ENCODE measurements at places on chromosomes 1 and 21.

GRCh38 chr1:178330848-178331497 is 165.8 kb downstream of the CLEC20A start:
- no peak for DNase-seq

- no peak for DNase-seq
Observed at GRCh38 chr1:59173721-59174120, 123.2 kb upstream of the FGGY start.

- no peak for DNase-seq
Observed at GRCh38 chr1:163610486-163610885, 288.7 kb downstream of the NUF2 start.

DNA sequence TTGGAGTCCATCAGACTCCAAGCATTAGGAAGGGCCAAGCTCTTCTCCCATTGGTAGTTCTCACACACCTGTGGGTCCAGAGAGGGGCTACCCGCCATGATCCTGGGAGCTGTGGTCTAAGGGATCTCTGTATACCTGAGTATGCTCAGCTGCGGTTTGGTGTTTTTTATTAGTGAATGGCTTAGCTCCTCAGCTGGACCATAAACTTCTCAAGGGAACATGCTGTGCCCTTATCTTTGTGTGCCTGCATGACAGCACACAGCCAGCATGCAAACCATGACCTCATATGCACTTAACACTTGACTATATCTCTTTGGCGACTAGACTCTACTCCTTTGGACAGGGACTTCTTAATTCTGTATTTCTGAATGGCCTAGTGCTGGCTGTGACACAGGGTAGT is 94.5 kb downstream of the CD58 start:
- DNase-seq: no peak

- no peak for DNase-seq
Observed at GRCh38 chr1:116133696-116134475, 22.7 kb downstream of the MAB21L3 start.

DNA sequence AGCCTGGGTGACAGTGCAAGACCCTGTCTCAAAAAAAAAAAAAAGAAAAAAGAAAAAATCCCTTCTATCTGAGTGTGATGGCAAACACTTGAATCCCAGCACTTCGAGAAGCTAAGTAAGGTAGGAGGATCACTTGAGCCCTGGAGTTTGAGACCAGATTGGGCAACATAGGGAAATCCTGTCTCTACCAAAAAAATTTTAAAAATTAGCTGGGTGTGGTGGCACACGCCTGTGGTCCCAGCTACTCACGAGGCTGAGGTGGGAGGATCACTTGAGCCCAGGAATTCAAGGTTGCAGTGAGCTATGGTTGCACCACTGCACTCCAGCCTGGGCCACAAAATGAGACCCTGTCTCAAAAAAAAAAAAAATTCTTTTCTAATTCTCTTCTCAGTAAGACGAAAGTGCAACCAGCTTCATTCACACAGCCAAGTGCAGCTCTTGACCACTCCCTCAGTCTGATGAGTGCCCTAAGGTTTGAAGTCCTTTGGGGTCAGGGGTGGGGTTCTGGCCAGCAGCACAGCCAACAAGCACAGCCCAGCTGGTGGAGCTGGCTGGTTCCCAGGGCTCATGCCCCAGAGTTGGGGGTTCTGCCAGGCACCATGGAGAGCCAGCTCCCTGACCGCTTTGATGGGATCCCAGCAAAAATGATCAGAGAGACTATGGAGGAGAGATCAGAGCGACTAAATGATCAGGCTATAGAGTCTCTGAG is 8.0 kb downstream of the SLC2A5 start:
- no peak for DNase-seq

- no peak for DNase-seq
Observed at GRCh38 chr1:9211291-9211811, 23.2 kb upstream of the H6PD start.

GRCh38 chr1:73576083-73576482 is 621.9 kb downstream of the LRRIQ3 start:
- no peak for DNase-seq

DNA sequence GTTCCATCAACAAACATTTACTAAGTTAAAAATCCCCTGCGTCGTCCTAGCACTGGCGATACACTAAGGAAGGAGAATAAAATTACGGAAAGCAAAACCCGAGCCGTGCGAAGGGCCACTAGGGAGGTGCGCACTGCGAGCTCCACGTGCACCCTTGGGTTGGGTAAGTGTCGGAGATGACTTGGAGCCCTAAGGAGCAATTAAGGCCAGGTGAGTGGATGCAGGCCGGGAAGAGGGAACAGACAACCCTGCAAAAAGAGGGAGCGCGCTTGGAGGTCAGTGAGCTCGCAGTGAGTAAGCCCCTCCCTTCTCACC is 704 bp downstream of the WDR4 start:
- no peak for DNase-seq

- no peak for DNase-seq
Observed at GRCh38 chr1:60535713-60536112, 462.1 kb upstream of the C1orf87 start.

DNA sequence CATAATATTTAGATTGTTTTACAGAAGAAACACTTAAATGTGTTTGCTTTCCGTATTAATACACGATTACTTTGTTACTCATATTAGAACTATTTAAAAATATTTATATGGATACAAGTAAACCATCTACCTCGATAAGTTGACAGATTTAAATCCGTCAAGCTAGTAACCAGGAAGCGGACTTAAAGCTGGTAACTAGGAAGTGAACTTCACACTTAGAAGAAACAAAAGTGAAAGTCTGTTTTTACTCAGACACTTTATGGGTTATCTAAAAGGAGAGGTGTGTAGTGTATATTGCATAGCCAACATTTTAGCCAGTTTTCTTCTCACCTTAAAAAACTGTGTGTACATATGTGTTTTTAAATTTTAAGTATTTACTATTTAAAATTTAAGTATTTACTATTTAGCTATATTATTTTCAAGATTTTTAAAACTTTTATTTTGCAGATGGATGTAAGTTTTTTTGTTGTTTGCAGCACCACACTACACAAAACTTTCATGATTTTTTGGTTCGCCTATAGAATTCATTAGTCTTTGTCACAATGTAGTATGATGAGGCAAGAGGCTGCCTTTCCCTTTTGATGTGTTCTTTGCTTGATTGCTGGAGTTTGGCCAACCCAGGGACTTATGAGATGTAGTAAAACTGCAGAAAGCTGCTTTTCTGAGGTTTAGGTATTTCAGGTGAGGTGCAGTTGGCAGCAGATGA is 2.7 kb downstream of the USP25 start:
- no peak for DNase-seq

DNA sequence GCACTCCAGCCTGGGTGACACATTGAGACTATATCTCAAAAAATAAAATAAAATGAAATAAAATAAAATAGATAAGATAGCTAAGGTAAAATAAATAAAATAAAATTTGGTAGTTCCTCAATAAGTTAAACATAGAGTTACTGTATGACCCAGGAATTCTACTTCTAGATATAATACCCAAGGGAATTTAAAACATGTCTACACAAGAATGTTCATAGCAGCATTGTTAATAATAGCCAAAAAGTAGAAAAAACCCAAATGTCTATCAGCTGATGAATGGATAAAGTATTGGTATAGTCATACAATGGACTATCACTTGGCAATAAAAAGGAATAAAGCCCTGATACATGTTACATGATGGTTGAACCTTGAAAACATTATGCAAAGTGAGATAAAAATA is 47.8 kb downstream of the CEP350 start:
- DNase-seq: no peak

DNA sequence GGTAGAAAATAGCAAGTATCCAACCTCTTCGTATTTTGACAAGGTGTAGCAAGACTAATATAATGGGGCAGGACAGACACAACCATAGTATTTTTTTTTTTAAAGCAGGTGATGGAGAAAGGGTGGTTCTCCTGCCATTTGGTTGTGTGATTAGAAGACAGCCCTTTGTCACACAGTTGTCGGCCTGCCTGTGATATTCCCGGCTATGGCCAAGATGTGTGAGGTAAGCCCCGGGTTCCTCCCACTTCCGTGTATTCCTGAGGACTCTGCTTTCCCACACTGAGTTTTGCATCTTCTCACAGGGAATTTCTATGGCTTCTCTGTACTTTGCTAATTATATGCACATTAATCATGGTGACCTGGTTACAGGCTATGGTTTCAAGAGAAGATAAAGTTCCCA is 35.9 kb downstream of the ZNF496 start:
- no peak for DNase-seq

DNA sequence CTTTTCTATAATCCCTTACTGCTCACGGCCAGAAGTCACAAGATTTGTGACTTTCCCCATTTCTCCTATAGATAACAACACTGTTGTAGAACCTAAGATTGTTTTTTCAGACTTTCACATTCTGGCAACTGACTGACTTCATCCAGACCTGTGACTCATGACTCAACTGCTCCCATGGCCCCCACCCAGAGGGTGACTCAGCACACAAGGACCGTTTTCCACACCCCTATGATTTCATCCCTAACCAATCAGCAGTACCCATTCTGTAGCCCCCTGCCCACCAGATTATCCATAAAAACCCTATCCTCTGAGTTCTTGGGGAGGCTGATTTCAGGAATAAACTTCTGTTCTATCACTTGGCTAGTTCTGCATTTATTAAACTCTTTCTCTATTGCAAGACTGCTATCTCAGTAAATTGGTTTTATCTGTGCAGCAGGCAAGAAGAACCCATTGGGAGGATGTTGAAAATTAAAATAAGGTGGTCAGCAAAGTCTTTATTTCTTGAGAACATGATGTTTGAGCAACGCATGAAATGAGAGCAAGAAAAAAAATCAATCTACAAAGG is 79.7 kb downstream of the NGF start:
- DNase-seq: no peak

DNA sequence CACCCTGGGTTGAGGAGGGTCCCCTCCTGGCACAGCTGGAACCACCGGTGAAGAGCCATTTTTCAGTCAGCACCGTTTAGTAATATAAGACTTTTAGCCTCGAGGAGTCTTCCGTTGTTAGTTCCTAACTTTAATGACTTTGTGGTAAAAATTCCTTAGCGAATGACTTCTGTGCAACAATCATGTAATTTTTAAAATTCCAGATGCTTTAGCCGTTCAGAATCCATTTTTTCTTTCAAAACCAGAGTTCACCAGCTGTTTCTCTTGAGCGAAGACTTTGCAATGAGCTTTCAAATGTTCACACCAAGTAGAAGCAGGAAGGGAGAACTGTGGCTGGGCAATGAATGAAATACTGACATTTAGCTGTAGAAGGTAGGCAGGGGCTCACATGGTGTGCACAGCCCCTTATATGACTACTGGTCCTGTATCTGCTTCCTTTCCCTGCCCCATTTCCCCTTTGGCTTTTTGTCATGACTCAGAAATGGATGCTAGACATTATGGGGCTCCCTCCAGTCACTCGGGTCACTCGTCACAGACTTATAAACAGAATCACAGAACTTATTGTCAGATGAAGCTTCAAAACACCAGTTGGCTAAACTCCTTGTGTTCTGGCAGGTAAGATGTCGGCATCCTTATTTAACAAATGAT is 4.1 kb downstream of the DISC1 start:
- peak; percentile 59 for DNase-seq

- no peak for DNase-seq
Observed at GRCh38 chr1:34739613-34740012, 15.2 kb upstream of the GJB5 start.

DNA sequence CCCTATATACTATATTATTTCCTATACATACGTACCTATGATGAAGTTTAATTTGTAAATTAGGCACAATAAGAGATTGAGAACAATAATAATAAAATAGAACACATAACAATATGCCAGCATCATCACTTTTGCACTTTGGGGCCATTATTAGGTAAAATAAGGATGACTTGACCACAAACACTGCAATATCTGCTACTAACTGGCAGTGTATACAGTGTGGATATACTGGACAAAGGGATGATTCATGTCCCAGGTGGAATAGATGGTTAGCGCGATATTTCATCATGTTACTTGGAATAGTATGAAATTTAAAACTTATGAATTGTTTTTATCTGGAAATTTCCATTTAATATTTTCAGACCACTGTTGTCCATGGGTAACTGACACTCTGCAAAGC is 35.4 kb upstream of the TXLNA start:
- DNase-seq: no peak

- DNase-seq: no peak
Observed at GRCh38 chr1:23525558-23526250, 5.3 kb downstream of the E2F2 start.

- no peak for DNase-seq
Observed at GRCh38 chr21:46368533-46369285, 44.8 kb downstream of the PCNT start.

DNA sequence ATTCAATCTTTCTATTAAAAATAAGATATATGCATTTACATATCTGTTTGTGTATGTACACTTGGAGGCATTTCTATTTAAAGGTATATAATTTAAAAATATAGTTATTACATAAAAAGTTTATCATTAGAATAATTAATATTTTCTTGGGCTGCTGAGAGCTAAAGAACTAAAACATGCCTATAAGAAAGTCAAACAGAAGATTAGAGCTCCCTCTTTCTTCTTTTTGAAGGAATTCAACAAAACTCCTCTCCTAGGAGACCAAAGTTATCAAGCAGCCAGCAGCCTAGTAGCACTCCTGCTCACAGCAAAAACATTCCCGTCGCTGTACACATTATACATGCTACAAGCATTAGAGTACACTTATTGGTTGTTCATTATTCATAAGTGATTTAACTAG is 216.4 kb downstream of the VAV3 start:
- peak; percentile 5 for DNase-seq

GRCh38 chr1:34828611-34829010 is 30.9 kb downstream of the SMIM12 start:
- no peak for DNase-seq
